ENCODE measurements at places on chromosomes 7 and 10. TPM values are rescaled to one million over a fixed set of nuclear protein-coding genes. Genes with fewer than 3 reads are reported as not detected.

- no peak overlapping the region for H3K27ac ChIP-seq
- no peaks in the 10 kb centered on the region for H3K36me3 ChIP-seq
- H3K4me1 ChIP-seq, result no peaks in the 10 kb centered on the region
- DNase-seq, result no peak
- no peaks in the 10 kb centered on the region for H3K27me3 ChIP-seq
- H3K4me3 ChIP-seq, result no peak overlapping the region
Measured at GRCh38 chr10:53356616-53357349, 584.2 kb upstream of the MBL2 start.

DNA sequence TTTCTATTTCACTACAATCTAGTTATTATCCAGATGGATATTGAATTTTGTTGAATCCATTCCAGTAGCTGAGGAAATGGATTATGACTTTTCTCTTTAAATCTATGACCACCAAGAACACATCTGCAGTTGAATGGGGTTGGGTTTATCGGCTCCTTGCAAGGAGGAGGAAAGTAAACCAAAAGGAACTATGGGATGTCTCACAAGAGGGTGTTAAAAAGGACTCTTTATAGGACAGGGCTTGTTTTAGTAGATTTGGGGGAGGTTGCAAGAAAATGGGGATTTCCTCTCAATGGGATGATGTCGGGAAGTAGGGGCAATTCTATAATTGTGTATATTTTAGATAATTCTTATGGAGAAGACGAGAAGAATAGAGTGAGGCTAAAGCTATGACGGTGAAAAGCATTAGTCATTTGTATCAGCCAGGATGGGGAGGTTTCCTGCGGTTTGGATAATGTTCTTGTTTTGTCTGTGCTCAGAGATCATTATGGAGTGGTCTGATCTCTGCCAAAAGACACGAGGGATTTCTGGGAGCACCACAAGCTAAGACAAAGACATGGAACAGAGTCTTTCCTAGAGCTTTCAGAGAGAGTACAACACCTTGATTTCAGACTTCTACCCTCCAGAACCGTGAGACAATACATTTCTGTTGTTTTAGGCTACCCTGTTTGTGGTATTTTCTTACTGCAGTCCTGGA is 5.3 kb upstream of the LRRC61 start:
- DNase-seq, result no peak
- no peak overlapping the region for H3K27ac ChIP-seq
- H3K4me3 ChIP-seq, result no peak overlapping the region
- H3K27me3 ChIP-seq, result no peaks in the 10 kb centered on the region
- no peaks in the 10 kb centered on the region for H3K4me1 ChIP-seq

DNA sequence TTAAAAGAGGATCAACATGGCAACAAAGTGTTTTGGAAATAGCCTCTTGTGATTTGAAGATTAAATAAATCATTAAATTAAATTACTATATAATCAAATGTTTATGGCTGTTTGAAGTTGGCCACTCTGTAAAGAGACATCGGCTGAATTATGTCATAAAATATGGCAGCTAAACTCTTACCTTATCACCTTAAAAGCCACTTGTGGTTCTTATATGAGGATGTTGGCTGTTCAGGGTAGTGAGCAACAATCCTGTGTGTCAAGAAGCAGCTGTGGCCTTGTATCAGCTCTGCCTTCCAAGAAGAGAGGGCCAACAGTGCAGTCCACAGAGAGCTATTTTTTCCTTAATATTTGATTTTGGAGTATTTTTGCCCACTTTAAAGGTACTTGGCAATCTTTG is 113.4 kb upstream of the CDK6 start:
- no peaks in the 10 kb centered on the region for H3K36me3 ChIP-seq
- DNase-seq, result no peak
- no peaks in the 10 kb centered on the region for H3K4me1 ChIP-seq
- no peak overlapping the region for H3K27ac ChIP-seq
- H3K4me3 ChIP-seq, result no peak overlapping the region

DNA sequence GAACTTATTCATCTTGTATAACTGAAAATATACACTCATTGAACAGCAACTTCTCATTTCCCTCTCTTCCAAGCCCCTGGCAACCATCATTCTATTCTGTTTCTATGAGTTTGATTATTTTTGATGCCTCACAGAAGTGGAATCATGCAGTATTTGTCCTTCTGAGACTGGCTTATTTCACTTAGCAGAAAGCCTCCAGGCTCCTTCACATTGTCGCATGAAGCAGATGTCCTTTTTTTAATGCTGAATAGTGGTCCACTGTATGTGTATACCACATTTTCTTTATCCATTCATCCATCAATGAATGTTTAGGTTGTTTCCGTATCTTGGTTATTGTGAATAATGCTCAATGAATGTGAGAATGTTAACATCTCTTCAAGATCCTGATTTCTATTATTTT is 238.2 kb upstream of the KLF14 start:
- H3K4me3 ChIP-seq, result no peak overlapping the region
- no peak overlapping the region for H3K27ac ChIP-seq
- no peaks in the 10 kb centered on the region for H3K4me1 ChIP-seq
- H3K27me3 ChIP-seq, result no peaks in the 10 kb centered on the region
- no peaks in the 10 kb centered on the region for H3K36me3 ChIP-seq
- DNase-seq, result no peak

DNA sequence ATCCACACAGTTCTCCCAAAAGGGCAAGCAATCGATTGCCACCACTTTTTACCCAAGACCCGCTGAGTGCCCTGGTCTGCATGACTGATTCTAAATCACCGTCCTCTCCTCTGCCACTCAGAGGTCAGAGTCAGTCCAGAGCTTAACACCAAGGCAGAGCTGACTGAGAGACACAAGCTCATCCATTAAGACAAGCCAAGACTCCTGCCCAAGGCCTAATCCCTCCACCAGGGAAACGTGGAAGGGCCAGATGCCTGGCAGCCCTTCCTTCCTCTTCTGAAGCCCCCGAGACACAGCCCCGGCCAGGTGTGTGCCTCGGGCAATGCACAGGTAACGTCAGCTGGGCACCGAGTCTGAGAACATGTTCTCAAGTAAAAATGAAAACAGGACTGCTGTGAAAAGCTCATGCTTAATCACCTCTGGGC is 51.7 kb downstream of the DIP2C start:
- no peak for DNase-seq
- H3K4me1 ChIP-seq, result peaks cover 6% of the 10 kb centered on the region
- no peaks in the 10 kb centered on the region for H3K27me3 ChIP-seq
- no peaks in the 10 kb centered on the region for H3K36me3 ChIP-seq

- DNase-seq, result no peak
- H3K36me3 ChIP-seq, result no peaks in the 10 kb centered on the region
- no peak overlapping the region for H3K4me3 ChIP-seq
- H3K27me3 ChIP-seq, result no peaks in the 10 kb centered on the region
Measured at GRCh38 chr7:27513885-27514284, 148.8 kb downstream of the HIBADH start.

- H3K27ac ChIP-seq, result no peak overlapping the region
- no peaks in the 10 kb centered on the region for H3K4me1 ChIP-seq
- no peak for DNase-seq
- H3K4me3 ChIP-seq, result no peak overlapping the region
- no peaks in the 10 kb centered on the region for H3K36me3 ChIP-seq
Measured at GRCh38 chr7:117937049-117937752, 64.0 kb upstream of the CTTNBP2 start.

- no peaks in the 10 kb centered on the region for H3K36me3 ChIP-seq
- H3K4me3 ChIP-seq, result no peak overlapping the region
- H3K4me1 ChIP-seq, result no peaks in the 10 kb centered on the region
Measured at GRCh38 chr10:20635570-20635969, 261.5 kb downstream of the NEBL start.

GRCh38 chr10:117552156-117552631 is 9.6 kb downstream of the EMX2 start:
- H3K27ac ChIP-seq, result peak overlapping the region; percentile 19
- H3K27me3 ChIP-seq, result peaks cover 4% of the 10 kb centered on the region
- no peaks in the 10 kb centered on the region for H3K4me1 ChIP-seq
- peak overlapping the region; percentile 22 for H3K4me3 ChIP-seq

Gene ELAPOR2
- 34.7 TPM for total RNA-seq

Gene PNPLA8
- 36.1 TPM for total RNA-seq

Gene SLC16A12
- total RNA-seq, result 3.4 TPM

Gene TRIM8
- total RNA-seq, result 88.8 TPM

Gene CYP3A7
- 1.5 TPM for total RNA-seq

Gene CCDC146
- 15.5 TPM for total RNA-seq

Measured in breast epithelium (tissue), 4 donors.